ENCODE measurements at places on chromosomes 3 and 15. TPM values are rescaled to one million over a fixed set of nuclear protein-coding genes. Genes with fewer than 3 reads are reported as not detected.
A peak's percentile ranks its signal among the peaks of the same experiment; 100 is the strongest.

Gene DCBLD2
- 226 TPM for polyA plus RNA-seq

Gene TGM5
- 0.23 TPM for polyA plus RNA-seq

GRCh38 chr15:99442252-99442897 lies 123.4 kb upstream of the MEF2A start:
- peaks cover 2% of the 10 kb centered on the region for H3K27me3 ChIP-seq
- H3K27ac ChIP-seq, result peak overlapping the region; percentile 13
- DNase-seq, result no peak

DNA sequence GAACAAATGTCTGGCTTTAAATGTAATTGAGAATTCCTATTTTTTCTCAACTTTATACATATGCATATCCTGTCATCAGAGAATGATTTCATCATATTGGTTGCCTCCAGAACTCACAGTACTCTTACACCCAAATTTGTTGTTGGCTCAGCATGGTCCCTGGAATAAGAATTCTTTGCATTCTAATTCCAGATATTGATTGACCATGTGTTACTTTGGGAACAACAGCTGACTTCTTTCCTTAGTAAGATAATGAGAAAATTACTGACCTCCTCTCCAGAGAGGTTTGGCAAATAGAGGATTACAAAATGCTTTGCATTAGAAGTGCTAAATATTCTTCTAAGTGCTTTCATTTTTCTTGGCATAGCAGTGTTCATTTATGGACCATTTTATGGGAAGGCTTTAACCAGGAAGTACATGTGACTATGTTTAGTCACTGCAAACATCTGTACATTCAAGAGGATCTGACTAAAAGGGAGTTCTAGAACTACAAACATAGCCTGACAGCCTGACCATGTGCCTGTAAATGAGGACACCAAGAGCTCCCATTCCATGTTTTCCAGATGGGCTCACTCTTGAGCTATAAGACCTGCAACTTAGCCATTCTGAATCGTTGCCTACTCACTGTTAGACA lies 391.6 kb upstream of the DPPA4 start:
- no peaks in the 10 kb centered on the region for H3K27me3 ChIP-seq
- no peaks in the 10 kb centered on the region for H3K4me1 ChIP-seq
- DNase-seq, result no peak

- no peak overlapping the region for H3K4me3 ChIP-seq
- no peak for DNase-seq
- no peak overlapping the region for H3K27ac ChIP-seq
- H3K36me3 ChIP-seq, result no peaks in the 10 kb centered on the region
- no peaks in the 10 kb centered on the region for H3K27me3 ChIP-seq
These were observed 54.9 kb upstream of the SLC7A14 start for GRCh38 chr3:170640737-170641171.

DNA sequence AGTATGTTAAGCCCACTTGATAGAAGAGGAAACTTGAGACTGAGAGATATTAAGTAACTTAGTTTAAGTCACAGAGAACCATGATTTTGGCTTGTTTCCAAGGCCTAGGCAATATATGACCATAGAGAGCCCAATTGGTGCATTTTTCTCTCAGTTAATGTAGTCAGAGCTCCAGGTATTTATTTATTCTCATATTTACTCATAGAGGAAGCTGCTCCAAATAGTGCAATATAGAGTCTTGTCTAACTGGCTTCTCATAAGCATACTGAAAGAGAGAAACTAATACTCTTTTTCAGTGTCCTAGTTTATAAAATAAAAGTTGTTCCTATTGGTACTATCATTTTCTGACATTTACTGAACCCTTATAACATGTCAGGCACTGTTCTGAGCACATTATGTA lies 15.2 kb downstream of the TRNT1 start:
- H3K4me3 ChIP-seq, result no peak overlapping the region
- no peak overlapping the region for H3K27ac ChIP-seq

DNA sequence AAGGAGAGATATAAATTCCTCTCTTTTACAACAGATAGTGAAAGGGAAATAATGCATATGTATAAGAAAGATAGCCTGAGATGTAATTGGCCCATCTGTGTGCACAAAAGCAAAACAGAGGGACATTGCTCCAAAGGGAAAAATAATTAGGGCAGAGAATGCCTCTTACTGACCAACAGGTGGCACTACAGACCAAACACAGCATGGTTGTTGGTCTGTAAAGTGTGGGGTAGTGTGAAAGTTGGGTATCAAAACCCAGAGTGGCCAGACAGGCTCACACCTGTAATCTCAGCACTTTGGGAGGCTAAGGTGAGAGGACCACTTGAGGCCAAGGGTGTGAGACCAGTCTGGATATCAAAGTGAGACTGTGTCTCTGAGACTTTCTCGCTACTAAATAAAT lies 4.5 kb upstream of the TLNRD1 start:
- no peak for DNase-seq
- no peaks in the 10 kb centered on the region for H3K36me3 ChIP-seq
- H3K27ac ChIP-seq, result no peak overlapping the region

Gene FOXL2
- 0.57 TPM for polyA plus RNA-seq

- no peak for DNase-seq
- no peaks in the 10 kb centered on the region for H3K4me1 ChIP-seq
These were observed 1.3 kb upstream of the PIGZ start for GRCh38 chr3:196969660-196970546.

All from keratinocyte (primary cell).